ENCODE measurements at places on chromosomes 7 and 10. TPM values are rescaled to one million over a fixed set of nuclear protein-coding genes. Genes with fewer than 3 reads are reported as not detected.

NUTM2E gene
- total RNA-seq, result 0.49 TPM

ARHGEF35 gene
- total RNA-seq, result 3.5 TPM

TCTN3 gene
- 42.5 TPM for total RNA-seq

TSPAN15 gene
- 2.1 TPM for total RNA-seq

HTR7 gene
- total RNA-seq, result not detected

CRHR2 gene
- not detected for total RNA-seq

TMEM196 gene
- total RNA-seq, result not detected

LZTS2 gene
- 59.9 TPM for total RNA-seq

BMPER gene
- 8.2 TPM for total RNA-seq

ZPBP gene
- total RNA-seq, result not detected

HOXA5 gene
- total RNA-seq, result not detected

PROSER2 gene
- 40.4 TPM for total RNA-seq

HOXA13 gene
- total RNA-seq, result not detected

SHH gene
- not detected for total RNA-seq

MACC1 gene
- total RNA-seq, result not detected

CYP26C1 gene
- total RNA-seq, result 0.13 TPM

DNA sequence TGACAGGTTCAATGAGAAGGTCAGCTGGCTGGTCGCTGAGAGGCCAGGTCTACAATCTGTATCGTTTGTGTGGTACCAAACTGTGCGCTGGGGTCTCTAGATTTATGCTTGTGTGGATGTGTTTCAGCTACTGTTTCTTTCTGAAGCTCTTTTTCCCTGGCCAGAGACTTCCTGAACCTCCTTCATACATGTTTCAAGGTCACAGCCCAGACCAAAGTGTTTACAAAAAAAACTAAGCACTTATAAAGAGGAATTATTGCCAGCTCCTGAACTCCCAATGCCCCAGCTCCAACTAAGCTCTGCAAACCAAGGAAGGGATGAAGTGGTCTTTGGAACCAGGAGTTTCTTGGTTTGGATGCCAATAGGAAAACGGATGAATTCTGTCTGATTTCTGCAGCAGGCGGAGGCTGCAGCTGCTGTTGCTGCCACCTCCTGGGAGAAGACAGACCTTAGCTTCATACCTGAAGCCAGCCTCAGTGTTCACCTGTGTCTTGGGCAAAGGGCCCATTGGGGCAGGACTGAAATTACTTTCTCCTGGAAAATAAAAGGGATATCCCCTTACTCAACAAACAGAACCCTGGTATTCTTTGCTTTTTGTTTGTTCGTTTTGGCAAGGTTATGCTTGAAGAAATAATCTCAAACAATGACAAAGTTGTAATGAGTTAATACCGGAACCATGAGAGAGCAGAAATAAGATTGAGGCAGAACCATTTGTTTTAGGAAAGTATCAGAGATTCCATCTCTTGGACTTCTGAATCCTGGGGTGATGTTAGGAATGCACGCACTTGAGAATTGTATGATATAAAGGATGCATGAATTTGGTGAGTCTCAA, 24.6 kb upstream of the MKLN1 start:
- no peak overlapping the region for H3K27ac ChIP-seq
- H3K4me3 ChIP-seq, result no peak overlapping the region
- H3K4me1 ChIP-seq, result no peaks in the 10 kb centered on the region
- H3K36me3 ChIP-seq, result no peaks in the 10 kb centered on the region
- H3K27me3 ChIP-seq, result no peaks in the 10 kb centered on the region

DNA sequence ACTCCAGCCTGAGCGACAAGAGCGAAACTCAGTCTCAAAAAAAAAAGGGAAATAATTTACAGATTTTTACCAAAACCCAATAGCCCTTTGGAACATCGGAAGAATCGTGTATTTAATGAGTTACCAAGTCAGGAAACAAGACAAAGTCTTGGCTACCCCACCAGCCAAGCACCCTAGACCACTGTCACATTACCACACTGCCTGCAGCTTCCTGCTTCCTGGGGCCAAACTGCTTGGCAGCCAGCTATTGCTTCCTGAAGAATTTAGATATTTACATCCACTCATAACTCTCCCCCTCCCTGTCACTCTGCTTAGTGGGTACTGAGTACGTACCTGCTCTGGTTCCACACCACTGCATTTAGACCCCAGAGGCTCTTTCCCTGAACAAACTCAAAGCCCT, 14.1 kb upstream of the TNPO3 start:
- H3K4me1 ChIP-seq, result peaks cover 3% of the 10 kb centered on the region
- no peak overlapping the region for H3K27ac ChIP-seq
- no peaks in the 10 kb centered on the region for H3K27me3 ChIP-seq
- H3K4me3 ChIP-seq, result no peak overlapping the region
- DNase-seq, result no peak

DNA sequence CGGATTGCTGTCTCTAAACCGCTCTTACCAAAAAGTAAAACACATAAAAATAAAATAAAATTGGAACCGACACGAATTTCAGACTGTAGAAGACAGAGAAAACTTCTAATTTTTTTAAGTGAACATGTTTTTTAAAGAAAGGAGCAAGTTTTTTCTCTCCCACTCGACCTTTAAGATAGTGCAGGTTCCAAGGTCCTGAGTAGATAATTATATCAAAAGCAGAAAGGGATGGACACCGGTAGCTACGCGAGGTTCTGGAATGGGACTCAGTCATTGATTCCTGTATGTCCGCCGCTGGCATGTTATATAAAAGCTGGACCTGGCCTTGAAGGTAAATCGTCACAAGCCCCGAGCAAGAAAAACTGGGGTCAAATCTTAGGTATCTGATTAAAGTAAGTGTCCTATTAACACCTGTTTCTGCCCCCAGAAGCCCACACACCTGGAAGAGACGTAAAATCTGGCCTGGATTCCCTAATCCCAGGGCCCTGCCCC, 462 bp upstream of the CISD1 start:
- H3K4me3 ChIP-seq, result peak overlapping the region; percentile 69
- peaks cover 18% of the 10 kb centered on the region for H3K4me1 ChIP-seq
- no peaks in the 10 kb centered on the region for H3K27me3 ChIP-seq
- no peaks in the 10 kb centered on the region for H3K36me3 ChIP-seq
- no peak for DNase-seq

- no peak overlapping the region for H3K4me3 ChIP-seq
- H3K27me3 ChIP-seq, result no peaks in the 10 kb centered on the region
- H3K27ac ChIP-seq, result no peak overlapping the region
- peaks cover 10% of the 10 kb centered on the region for H3K4me1 ChIP-seq
- no peaks in the 10 kb centered on the region for H3K36me3 ChIP-seq
- no peak for DNase-seq
Measured at GRCh38 chr10:91295346-91295745, 74.9 kb downstream of the PCGF5 start.

- no peaks in the 10 kb centered on the region for H3K36me3 ChIP-seq
- no peaks in the 10 kb centered on the region for H3K4me1 ChIP-seq
- no peak overlapping the region for H3K27ac ChIP-seq
Measured at GRCh38 chr7:143214789-143215679, 6.8 kb upstream of the TAS2R40 start.

GRCh38 chr7:28183627-28184026, 3.0 kb upstream of the JAZF1 start:
- no peak for DNase-seq
- H3K36me3 ChIP-seq, result no peaks in the 10 kb centered on the region
- H3K27me3 ChIP-seq, result peaks cover 8% of the 10 kb centered on the region
- peaks cover 6% of the 10 kb centered on the region for H3K4me1 ChIP-seq
- no peak overlapping the region for H3K4me3 ChIP-seq
- no peak overlapping the region for H3K27ac ChIP-seq

- H3K27ac ChIP-seq, result no peak overlapping the region
- H3K36me3 ChIP-seq, result no peaks in the 10 kb centered on the region
- no peak overlapping the region for H3K4me3 ChIP-seq
- H3K27me3 ChIP-seq, result no peaks in the 10 kb centered on the region
Measured at GRCh38 chr7:68694656-68695055, 903.6 kb upstream of the AUTS2 start.

DNA sequence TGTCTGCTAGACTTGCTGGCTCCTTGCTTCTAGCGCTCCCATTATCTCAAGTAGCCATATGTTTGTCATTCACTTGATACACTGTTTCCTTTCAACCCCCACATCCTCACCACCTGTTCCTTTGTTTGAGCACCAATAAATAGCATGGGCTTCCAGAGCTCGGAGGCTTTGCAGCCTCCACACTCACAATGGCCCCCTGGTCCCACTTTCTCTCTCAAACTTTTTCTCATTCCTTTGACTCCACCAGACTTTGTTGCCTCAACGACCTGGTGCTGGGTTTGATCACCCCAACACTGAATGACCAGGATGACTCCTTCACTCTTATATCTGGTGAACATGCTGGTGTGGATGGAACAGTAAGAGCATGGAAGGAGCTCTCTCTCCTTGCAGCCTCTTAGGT, 114.5 kb upstream of the TRIM24 start:
- no peak overlapping the region for H3K27ac ChIP-seq
- no peaks in the 10 kb centered on the region for H3K36me3 ChIP-seq
- no peak for DNase-seq
- no peak overlapping the region for H3K4me3 ChIP-seq
- no peaks in the 10 kb centered on the region for H3K4me1 ChIP-seq

DNA sequence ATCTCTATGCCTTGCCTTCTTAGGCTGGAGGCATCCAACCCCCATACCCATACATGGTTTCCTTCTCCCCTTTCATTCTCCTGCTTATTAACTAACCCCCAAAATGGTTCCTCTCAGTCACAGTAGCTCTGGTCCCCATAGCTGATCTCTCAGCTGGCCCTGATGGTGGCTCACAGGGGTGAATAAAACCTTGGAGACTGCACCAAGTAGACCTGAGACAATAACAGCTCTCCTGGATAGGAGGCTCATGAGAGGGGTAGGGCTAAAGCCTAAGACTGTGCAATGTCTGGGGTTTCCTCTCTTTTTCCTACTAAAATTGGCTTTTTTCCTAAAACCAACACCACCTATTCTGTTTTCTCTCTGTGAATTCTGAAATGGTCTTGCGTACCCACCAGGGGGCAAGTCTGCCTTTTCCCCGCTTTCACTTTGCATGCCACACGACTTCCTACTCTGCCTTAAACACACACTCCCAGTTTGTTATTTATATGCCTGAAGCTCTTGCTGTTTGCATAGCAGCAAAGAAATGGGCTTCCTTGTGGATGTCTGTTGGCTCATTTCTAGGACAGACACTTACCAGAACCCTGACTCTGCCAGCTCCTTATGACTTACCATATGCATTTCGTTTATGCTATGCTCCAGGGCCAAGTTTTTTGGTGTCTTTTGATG, 18.4 kb upstream of the PON1 start:
- H3K4me3 ChIP-seq, result no peak overlapping the region
- no peaks in the 10 kb centered on the region for H3K27me3 ChIP-seq
- no peak overlapping the region for H3K27ac ChIP-seq
- DNase-seq, result peak; percentile 5
- H3K36me3 ChIP-seq, result no peaks in the 10 kb centered on the region
- H3K4me1 ChIP-seq, result no peaks in the 10 kb centered on the region

DNA sequence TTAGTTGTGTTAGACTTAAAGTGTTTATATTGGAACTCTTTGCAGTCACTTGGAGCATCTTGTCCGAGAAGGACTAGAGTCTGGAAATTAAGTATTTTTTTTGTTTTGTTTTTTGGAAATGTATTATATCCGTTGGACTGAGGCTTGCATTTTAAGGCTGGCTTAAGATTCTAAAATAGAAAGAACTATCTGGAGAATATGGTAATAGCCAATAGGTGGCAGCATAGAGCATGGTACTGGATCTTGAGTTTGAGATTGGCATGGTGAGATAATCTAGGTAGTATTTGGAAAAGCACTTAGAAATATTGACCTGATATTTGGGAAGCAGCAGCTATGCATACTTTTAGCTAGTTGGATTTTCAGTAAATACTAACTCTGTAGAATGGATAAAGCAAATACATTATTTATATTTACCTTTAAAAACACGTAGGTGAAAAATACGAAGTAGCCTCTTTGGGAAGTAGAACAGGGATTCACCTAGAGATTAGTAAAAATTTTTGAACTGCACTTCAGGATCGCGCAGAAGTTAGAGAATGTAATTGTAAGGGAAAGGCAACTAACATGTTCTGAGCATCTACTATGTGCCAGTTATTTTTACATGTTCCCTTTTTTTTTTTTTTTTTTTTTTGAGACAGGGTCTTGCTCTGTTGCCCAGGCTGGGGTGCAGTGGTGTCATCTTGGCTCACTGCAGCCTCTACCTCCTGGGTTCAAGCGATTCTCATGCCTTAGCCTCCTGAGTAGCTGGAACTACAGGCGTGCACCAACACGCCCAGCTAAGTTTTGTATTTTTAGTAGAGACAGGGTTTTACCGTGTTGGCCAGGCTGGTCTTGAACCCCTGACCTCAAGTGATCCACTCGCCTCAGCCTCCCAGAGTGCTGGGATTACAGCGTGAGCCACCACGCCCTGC, 78.6 kb downstream of the LCOR start:
- no peaks in the 10 kb centered on the region for H3K27me3 ChIP-seq
- no peak overlapping the region for H3K4me3 ChIP-seq
- no peaks in the 10 kb centered on the region for H3K36me3 ChIP-seq
- H3K27ac ChIP-seq, result no peak overlapping the region

GRCh38 chr7:39001595-39001994, 23.9 kb downstream of the POU6F2 start:
- H3K4me3 ChIP-seq, result no peak overlapping the region
- DNase-seq, result no peak
- H3K4me1 ChIP-seq, result no peaks in the 10 kb centered on the region

- H3K4me1 ChIP-seq, result peaks cover 71% of the 10 kb centered on the region
- DNase-seq, result peak; percentile 53
Measured at GRCh38 chr10:88886557-88886956, 6.5 kb downstream of the STAMBPL1 start.

DNA sequence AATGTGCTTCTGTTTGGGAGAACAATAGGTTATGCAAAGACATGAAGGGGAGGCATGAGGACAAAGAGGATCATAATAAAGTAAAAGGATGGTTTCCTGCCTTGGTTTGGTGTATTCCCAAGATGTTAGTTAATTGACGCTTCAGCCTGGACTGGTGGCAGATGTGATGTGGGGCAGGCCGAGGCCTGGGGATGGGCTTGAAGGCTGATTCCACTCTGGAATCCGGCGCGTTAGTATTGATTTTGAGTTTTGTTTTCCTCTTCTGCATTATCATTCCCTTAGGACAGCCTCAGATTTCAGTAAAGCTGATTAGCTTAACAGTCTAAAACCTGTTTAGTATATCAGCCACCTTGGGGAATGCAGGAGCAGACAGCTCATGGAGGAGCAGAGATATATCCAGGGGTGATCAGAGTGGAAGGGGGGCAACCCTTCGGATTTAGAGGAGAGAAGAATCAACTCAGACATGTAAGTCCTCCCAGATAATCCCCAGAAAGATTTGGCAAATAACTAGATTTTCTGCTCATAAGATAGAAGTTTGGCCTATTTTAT, 159.8 kb upstream of the MTPN start:
- no peak overlapping the region for H3K27ac ChIP-seq
- H3K4me1 ChIP-seq, result peaks cover 30% of the 10 kb centered on the region
- DNase-seq, result no peak
- no peaks in the 10 kb centered on the region for H3K36me3 ChIP-seq
- H3K27me3 ChIP-seq, result no peaks in the 10 kb centered on the region
